ENCODE measurements at places on chromosomes 3 and 15. TPM values are rescaled to one million over a fixed set of nuclear protein-coding genes. Genes with fewer than 3 reads are reported as not detected.

GRCh38 chr3:131518680-131519079 lies 15.9 kb upstream of the MRPL3 start:
- DNase-seq: no peak

DNA sequence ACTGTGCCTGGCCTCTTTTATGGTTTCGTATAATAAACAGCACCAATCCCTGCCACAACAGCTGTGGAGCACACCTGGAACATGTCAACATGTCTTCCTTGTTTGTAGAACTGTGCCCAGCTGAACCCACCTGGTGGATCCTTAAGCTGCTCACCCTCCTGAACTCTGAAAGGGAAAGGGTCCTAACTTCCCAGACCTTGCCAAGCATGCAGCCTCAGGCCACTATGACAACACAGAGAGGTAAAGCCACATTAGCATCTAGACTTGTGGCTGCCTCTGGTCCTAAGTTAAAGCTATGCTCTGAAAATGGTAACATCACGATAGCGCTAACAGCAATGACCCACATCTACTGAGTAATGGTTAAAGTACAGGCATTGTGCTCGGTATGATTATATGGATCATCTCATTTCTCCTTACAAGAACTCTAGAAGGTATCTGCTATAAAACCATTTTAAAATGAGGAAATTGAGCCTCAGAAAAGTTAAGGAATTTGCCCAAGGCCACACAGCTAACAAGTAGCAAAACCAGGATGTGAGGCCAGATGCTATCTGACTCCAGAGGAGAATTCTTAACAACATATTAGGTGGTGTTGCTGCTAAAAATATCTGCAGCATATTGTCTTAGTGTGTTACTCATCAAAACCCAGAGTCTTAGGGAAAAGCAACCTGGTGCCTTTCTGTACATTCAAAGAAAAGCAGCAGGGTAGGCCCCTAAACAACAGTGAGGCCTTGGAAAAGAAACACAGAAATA lies 23.1 kb upstream of the HERC1 start:
- DNase-seq: no peak

GRCh38 chr3:180062771-180063170 lies 26.0 kb upstream of the PEX5L start:
- no peak for DNase-seq

DNA sequence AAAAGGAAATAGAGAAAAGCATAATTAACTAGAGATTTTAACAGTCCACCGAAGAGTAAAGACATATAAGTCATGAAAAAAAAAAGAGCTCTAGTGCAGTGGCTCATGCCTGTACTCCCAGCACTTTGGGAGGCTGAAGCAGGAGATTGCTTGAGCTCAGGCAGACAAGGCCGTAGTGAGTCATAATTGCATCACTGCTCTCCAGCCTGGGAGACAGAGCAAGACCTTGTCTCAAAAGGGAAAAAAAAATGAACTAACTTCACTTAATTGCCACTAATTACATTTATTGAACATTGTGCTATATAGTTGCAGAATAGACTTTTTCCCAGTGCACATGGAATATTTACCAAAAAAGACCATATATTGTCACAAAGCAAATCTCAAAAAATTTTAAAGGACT lies 221.8 kb downstream of the CBLB start:
- DNase-seq: no peak

- peak; percentile 17 for DNase-seq
Measured at GRCh38 chr15:95075792-95076677, 844.7 kb downstream of the MCTP2 start.

DNA sequence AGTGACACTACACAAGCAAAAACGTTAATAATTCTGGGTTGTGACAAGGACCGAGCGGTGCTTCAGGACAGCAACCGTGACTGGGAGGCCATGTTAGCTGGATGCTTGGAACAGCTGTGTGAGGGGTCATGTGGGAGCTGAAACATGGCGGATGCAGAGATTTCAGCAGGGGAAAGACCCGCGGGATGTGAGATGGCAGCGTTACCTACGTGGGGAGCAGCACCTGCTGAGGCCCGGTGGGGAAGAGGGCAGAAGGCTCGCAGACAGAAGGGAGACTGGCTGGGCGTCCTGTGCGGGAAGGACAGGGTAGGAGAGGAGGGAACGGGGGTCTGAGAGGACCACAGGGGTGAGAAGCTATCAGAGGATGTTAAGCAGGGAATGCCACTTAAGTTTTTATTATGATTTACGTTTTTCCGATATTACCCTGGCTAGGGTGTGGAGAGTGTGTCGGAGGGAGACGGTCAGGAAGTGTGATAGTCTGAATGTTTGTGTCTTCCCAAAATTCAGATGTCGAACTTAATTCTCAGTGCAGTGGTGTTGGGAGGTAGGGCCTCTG lies 228.8 kb upstream of the LYSMD4 start:
- DNase-seq: no peak

DNA sequence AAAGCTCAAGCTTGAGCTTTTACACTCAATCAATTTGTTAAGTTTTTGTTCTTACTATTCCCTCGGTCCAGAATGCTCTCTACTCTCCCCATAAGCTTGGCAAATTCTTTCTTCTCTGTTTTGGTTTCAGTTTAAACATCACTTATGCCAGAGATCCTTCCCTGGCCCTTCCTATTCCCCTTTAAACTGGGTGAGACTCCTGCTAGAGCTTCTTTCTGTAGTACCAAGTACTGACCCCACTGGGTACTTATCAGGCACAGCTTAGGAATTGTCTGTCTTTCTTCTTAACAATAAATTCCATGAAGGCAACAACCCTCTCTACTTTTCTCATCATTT lies 76.7 kb upstream of the PHLDB2 start:
- DNase-seq: no peak

- no peak for DNase-seq
Measured at GRCh38 chr3:50168791-50169190, 13.7 kb downstream of the SEMA3F start.

GRCh38 chr3:148585671-148586379 lies 111.9 kb upstream of the AGTR1 start:
- DNase-seq: no peak

DNA sequence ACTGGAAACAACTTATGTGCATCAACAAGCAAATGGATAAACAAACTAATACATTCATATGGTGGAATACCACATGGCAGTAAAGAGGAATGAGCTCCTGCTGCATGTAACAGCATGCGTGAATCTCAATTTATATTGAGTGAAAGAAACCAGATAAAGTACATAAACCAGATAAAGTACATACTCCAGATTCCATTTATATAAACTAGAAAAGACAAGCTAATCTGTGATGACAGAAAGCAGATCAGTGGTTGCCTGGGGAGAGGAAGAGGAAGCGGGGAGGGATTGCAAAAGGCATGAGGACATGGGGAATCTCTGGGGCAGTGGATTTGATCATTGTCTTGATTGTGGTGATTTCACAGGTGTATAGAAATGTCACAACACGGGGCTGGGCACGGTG lies 34.2 kb downstream of the LIMD1 start:
- no peak for DNase-seq

DNA sequence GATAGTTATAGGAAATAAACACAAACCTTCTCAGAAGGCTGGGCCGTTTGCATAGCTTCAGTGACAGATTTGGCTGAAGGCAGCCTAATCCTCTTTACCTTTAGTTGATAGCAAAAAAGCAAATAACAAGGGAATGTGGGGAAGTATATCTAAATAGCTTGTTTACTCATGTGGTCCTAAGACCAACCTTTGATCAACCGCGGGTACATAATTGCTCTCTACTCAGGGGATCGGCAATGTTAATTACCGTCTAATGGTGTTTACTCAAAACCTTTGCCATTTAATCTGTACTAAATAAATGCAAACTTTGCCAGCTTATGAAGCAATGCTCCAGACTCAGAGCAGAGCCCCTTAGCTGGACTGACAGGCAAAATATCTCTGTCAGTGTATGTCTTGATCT lies 51.6 kb downstream of the EIF3J start:
- DNase-seq: no peak

DNA sequence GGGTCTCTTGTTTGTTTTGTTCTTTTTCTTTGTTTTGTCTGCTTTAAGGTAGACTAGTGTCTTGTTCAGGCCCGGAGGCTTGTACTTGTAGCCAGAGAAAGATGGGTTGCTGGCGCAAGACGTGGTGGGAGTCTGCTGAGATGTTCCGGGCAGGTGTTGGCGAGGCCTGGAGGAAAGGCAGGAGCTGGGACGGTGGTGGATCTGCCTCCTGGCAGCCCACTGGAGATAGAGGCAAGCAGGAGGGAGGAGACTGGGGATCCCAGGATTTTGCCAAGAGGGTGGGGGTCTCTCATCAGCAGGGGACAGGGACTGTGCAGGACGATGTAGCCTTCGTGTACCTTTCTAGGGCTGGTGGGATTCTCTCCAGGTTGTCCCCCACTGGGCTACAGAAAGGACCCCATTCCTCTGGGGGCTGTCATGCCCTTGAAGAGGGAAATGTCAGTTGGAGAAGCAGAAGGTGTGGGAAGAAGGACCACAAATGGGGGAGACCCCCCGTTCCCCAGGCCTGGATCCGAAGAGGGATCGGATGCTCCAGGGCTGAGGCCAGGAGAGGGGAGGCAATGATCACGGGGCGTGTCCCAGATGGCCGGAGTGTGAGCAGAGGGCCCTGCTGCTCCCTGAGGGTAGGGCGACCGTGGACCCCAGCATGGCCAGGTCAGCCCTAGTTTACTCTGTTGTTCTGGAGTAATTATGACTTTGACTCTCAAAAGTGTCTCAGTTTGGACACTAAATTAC lies 7.0 kb downstream of the CHAC1 start:
- no peak for DNase-seq

DNA sequence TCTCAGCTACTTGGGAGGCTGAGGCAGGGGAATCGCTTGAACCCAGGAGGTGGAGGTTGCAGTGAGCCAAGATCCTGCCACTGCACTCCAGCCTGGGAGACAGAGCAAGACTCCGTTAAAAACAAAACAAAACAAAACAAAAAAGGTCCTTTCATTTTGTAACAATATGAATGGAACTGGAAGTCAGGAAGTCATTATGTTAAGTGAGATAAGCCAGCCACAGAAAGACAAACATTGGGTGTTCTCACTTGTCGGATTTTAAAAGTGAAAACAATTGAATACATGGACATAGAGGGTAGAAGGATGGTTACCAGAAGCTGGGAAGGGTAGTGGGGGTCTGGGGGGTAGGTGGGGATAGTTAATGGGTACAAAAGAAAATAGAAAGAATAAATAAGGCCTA lies 12.5 kb upstream of the B3GALNT1 start:
- DNase-seq: no peak

DNA sequence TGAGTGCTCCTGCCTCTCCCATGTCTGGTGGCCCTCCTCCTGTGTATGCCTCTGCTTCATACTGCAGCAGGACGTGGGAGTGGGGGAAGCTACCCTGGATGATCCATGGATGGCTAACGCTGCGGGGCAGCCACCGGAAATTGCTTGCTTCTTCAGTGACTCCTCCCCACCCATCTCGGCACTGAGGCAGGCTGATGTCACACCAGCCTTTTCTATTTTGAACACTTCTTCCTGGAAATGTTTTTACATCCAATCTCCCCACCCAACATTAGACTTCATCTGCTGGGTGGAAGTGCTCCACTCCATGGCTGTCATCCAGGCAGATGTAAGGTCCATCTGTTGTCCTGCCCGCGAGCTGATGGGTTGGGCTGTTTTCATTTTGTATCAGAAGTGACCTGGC lies 58.9 kb upstream of the MUC13 start:
- no peak for DNase-seq

GRCh38 chr3:117314441-117315150 lies 605.0 kb downstream of the TUSC7 start:
- no peak for DNase-seq

The SERINC4 gene
- 0.13 TPM for total RNA-seq

The CFAP92 gene
- 0.60 TPM for total RNA-seq

The PP2D1 gene
- total RNA-seq: not detected

The DLEC1 gene
- total RNA-seq: 3.3 TPM

The PPM1L gene
- total RNA-seq: 13.8 TPM

The POTEB3 gene
- not detected for total RNA-seq
